ENCODE measurements at places on chromosomes 2 and 18.

GRCh38 chr2:205680067-205680466 lies 2.2 kb upstream of the NRP2 start:
- peak; percentile 22 for DNase-seq

GRCh38 chr2:238995634-238996033 lies 147.7 kb downstream of the TWIST2 start:
- DNase-seq: no peak

- DNase-seq: no peak
These were observed 1.4 kb downstream of the RSAD2 start for GRCh38 chr2:6879011-6879410.

- DNase-seq: no peak
These were observed 423.2 kb upstream of the NRP2 start for GRCh38 chr2:205259121-205259520.

DNA sequence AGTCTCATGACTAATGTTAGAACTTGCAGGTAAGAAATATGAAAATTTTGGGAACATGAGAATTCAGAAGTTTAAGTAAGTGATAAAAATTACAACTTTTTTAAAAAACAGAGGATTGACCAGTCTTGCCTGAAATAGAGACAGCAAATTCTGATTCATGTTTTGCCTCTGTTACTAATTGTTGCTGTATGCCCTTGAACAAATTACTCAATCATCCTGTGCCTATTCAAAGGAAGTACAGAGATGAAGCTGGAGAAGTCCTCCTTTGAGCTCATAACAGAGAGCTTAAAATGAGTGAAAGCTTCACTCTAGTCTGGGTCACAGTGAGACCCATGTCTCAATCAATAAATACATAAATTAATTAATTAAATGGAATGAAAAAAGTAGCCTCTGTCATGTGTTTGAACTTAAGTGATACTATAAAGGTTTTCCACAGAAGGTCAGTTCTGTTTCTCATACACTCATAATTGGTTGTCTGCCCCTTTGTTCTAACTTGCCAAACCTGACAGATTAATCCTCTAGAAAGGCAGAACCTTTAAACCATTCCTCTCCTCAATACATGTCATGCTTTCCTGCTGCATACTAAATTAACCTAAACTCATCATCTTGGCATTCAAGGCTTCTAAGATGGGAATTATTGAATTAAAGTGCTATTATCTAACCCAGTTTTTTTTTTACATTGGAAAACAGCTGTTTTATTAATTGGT lies 374.6 kb upstream of the LRATD1 start:
- DNase-seq: no peak

DNA sequence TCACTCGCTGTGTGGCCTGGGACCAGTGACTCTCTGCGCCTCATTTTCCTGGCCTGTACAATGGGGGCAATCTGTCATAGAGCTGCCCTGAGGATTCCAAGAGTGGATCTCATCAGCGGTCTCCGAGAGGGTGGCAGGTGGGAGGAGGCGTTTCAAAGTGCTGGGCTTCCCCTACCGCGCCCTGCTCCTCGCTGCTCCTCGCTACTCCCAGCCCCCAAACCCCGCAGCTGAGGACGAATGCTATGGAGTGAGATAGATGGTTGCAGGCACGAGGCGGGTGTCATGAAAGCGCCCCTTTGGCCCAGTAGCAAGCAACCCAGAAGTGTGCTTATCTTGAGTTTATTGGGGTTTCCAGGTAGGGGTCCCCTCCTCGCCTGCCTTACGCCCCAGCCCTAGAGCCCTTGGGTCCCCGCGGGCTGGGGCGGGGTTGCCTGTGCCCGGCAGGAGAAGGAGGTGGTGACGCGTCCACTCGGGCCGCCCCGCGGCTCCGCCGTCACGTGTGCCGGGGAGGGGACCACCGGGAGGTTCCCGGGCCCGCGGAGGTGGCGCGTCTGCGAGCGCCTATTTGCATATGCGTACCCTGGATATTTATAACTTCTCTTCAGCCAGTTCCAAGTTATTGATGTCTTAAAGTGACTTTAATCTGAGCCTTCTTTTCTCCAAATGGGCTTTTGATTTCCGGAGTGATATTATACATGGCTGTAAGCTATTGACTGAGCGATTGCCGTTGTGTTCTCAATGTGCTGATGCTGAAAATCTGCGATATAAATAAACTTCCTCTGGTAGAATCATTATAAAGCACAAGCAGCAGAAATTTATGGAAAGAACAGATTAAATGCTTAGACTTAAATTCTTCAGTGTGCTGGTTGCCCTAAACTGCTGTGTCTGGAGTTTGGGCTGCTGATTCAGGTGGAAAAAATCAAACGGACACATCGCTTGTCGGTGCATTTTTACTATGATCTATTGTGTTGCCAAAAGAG lies 263.7 kb downstream of the ATAD2B start:
- no peak for DNase-seq

Data from GM12864 (cell line).